ENCODE measurements at places on chromosomes 1 and 21. TPM values are rescaled to one million over a fixed set of nuclear protein-coding genes. Genes with fewer than 3 reads are reported as not detected.

DNA sequence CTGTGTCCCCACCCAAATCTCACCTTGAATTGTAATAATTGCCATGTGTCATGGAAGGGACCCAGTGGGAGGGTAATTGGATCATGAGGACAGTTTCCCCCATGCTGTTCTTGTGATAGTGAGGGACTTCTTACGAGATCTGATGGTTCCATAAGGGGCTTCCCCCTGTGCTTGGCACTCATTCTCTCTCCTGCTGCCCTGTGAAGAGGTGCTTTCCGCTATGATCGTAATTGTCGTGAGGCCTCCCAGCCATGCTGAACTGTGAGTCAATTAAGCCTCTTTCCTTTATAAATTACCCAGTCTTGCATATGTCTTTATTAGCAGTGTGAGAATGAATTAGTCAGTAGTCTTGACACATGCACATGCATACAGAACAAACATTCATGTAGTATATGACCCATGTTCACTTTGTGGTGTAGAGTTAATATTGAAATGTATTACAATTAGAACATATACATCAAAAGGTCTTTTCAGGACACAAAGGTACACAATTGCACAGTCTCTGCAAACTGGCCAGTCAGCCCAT lies 16.9 kb upstream of the IFI16 start:
- H3K27me3 ChIP-seq, result no peaks in the 10 kb centered on the region
- H3K4me3 ChIP-seq, result no peak overlapping the region
- no peak overlapping the region for H3K27ac ChIP-seq
- H3K4me1 ChIP-seq, result no peaks in the 10 kb centered on the region
- DNase-seq, result no peak
- H3K36me3 ChIP-seq, result no peaks in the 10 kb centered on the region

TTC4 gene
- 21.9 TPM for total RNA-seq

LCA5L gene
- total RNA-seq, result 5.5 TPM

TMPRSS15 gene
- total RNA-seq, result not detected

NT5C1A gene
- not detected for total RNA-seq

AIRE gene
- not detected for total RNA-seq

ANKRD35 gene
- 13.8 TPM for total RNA-seq

DNA sequence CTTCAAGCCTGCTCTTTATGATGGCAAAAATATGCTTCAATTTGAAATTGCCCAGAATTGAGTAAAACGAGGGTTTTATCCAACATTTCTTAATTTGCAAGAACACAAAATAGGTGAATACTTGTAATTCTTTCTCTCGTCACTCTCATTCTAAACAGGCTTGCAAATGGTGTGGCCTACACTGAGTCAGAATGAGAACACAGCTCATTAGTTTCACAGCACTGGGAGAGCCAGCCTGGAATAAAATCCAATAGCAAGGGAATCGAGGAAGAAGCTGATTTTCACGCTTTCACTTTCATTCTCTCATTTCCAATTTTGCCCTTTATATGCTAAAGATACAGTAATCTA lies 537.5 kb downstream of the LTN1 start:
- no peak for DNase-seq
- H3K4me1 ChIP-seq, result no peaks in the 10 kb centered on the region
- no peak overlapping the region for H3K4me3 ChIP-seq
- no peaks in the 10 kb centered on the region for H3K36me3 ChIP-seq
- H3K27me3 ChIP-seq, result no peaks in the 10 kb centered on the region

- peaks cover 34% of the 10 kb centered on the region for H3K4me1 ChIP-seq
- H3K4me3 ChIP-seq, result peak overlapping the region; percentile 89
- DNase-seq, result no peak
- no peaks in the 10 kb centered on the region for H3K27me3 ChIP-seq
- no peaks in the 10 kb centered on the region for H3K36me3 ChIP-seq
- H3K27ac ChIP-seq, result peak overlapping the region; percentile 100
Observed at GRCh38 chr1:244970236-244970743, 105.9 kb upstream of the HNRNPU start.

- no peaks in the 10 kb centered on the region for H3K27me3 ChIP-seq
- DNase-seq, result peak; percentile 84
- peak overlapping the region; percentile 33 for H3K27ac ChIP-seq
Observed at GRCh38 chr1:202009326-202010179, 834 bp upstream of the ELF3 start.

YY1AP1 gene
- total RNA-seq, result 186 TPM

DNA sequence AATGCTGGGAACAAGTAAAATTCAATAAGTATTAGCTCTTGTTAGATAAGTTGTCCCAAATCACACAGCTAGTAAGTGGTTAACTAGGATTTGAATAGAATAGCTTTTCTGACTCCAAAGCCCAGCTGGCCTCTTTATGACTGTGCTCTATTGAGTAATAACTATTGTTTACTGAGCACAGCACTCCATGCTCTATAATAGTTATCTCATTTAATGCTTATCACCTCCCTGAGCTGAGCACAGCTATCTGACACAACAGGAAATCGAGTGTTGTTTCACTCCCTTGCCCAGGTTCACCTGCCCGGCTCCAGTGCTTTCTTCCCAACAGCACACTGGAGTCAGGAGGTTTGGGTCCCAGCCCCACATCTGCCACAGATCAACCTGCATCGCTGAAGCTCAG lies 38.8 kb upstream of the STMN1 start:
- no peaks in the 10 kb centered on the region for H3K27me3 ChIP-seq
- H3K36me3 ChIP-seq, result no peaks in the 10 kb centered on the region
- DNase-seq, result no peak
- H3K4me1 ChIP-seq, result no peaks in the 10 kb centered on the region
- H3K4me3 ChIP-seq, result no peak overlapping the region
- no peak overlapping the region for H3K27ac ChIP-seq

TMOD4 gene
- total RNA-seq, result 1.1 TPM

- DNase-seq, result no peak
- no peaks in the 10 kb centered on the region for H3K36me3 ChIP-seq
- no peaks in the 10 kb centered on the region for H3K4me1 ChIP-seq
- no peak overlapping the region for H3K4me3 ChIP-seq
- no peaks in the 10 kb centered on the region for H3K27me3 ChIP-seq
Observed at GRCh38 chr1:115092175-115092574, 2.9 kb upstream of the TSPAN2 start.

TSPAN2 gene
- 61.5 TPM for total RNA-seq

SYT11 gene
- total RNA-seq, result 14.0 TPM

Data from sigmoid colon (tissue), 7 donors.